CD4-positive, alpha-beta T cell treated with Interleukin-6 for 4 hours (primary cell): ENCODE measurements at places on chromosomes 5 and 9.

GRCh38 chr9:32722704-32723103, 60.6 kb upstream of the TMEM215 start:
- DNase-seq: no peak

DNA sequence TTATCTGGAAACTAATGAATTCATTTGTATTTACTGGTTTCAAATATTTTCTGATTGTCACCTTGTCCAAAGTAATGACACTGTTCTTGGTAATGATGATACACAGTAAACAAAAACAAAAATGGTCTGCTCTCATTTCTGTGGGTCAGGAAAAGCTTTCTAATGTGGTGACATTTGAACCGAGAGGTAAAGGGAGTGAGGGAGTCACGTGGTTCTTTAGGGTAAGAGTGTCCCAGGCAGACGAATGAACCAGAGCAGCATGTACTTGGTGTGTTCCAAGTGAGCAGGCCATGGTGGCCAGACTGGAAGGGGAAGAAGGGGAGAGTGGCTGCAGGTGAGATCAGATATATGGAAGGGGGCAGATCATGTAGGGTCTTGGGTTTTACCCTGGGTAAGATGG, 247.0 kb upstream of the SLC30A5 start:
- DNase-seq: no peak

GRCh38 chr5:120207129-120207528, 257.0 kb upstream of the PRR16 start:
- no peak for DNase-seq

DNA sequence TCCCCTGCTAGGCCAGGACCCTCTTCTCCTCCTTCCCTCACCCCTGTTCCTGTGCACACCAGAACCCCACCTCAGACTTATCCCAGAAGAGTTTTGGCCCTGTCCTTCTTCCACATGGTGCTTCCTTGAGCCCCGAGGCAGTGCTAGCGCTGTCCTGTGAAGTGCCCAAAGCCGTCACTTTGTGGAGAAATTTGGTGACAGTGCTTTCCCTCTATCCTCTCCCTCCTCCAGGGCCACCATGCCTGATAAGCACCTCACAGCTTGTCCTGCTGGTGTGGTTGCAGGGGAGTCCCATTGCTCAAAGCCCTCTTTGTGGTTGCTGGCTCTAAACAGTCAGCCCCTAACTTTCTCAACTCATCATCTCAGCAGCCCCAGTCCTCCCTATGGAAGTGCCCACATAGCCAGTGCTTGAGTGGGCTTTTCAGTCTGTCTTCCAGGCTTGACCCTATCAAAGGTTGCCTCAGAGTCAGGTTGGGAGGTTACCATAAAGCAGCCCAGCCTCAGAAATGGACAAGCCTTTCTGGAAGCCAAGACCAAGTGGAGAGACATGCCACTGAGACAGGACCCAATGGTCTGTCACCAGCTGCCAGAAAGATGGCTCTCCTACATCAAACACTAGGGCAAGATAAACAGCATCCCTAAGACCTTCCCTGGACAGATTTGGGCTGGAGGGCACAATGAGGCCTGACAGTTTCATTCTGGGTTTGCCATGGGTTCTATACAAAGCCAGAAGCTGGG, 18.0 kb downstream of the IGIP start:
- no peak for DNase-seq

GRCh38 chr5:37882636-37883035, 42.8 kb upstream of the GDNF start:
- DNase-seq: no peak

GRCh38 chr9:64128572-64128971, 1156.4 kb downstream of the FOXD4L5 start:
- DNase-seq: no peak

DNA sequence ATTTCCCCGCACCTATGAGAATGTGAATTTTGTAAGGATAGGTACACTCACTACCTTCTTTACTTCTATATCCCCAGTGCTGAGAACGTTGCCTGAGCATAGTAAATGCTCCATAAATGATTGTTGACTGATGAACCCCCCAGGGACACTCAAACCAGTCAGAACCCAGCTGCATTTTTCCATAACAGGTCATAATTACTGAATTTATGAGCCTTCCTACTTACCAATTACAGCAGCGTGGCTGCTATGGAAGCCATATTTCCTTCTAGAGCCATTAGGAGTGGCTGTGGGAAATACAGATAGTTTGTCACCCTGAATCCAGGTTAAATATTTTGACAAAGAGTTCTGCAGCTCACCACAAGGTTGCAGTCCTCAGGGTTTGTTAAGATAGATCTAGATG, 135.0 kb downstream of the TAF11L14 start:
- DNase-seq: no peak

GRCh38 chr5:103910786-103911185, 348.2 kb upstream of the NUDT12 start:
- no peak for DNase-seq

DNA sequence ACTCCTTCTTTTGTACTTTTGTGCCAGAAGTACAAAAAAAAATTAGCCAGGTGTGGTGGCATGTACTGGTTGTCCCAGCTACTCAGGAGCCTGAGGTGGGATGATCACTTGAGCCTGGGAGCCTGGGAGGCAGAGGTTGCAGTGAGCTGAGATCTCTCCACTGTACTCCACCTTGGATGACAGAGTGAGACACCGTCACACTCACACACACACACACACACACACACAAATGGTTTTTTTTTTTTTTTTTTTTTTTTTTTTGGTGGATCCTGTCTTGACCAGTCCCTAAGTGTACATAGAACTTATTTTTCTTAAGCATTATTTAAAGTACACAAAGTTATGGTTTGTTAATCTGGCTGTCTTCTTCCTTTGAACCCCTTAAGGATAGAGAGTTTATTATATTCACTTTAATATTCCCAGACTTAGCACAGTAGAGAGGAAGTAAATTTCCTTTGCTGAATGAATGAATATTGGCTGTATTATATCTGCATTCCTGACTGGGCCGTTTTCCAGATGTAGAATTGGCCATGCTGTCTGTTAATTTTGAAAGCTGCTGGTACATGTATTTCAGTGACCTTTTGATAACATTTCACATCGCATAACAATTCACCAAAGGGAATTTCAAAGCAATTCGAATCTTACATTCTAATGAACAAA, 429.0 kb upstream of the ZNF608 start:
- DNase-seq: no peak

DNA sequence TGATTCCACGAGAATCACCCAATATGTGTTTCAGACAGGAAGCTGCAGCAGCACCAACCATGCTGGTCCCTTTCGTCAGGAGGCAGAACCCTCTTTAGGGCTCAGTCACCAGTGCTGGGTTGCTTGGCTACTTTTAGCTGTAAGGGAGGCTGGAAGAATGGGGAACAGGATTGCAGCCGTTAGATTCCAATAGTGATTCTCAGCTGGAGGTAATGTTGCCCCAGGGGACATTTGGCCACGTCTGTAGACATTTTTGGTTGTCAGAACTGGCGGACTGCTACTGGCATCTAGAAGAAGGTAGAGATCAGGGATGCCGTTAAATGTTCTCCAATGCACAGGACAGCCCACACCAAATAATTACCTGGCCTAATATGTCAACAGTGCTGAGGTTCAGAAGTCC, 81.8 kb downstream of the ANKRD33B start:
- no peak for DNase-seq

- DNase-seq: peak; percentile 14
These were observed 49.3 kb upstream of the ZNF366 start for GRCh38 chr5:72556351-72557166.

DNA sequence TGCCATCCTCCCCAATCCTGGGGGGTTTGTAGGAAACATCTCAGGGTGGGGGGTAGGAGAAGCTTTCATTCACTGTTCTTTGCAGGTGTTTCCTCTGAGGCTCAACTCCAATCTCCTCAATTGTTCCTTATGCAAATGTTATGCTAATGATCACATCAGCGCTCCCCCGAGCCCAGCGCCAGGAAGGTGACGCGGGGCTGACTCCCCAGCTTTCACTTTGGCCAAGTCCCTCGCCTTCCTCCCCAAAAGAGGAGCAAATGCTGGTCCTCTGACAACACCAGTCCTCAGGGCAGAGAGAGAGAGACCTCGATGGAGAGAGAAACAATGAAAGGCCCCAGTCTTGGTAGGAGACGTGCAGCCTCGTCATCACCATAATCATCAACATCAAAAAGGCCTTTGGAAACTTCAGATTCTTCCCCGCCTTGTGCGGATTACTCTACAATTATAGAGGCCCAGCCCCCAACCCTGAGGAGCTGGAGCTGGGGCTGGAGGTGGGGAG, 39.1 kb downstream of the PCDH1 start:
- no peak for DNase-seq

DNA sequence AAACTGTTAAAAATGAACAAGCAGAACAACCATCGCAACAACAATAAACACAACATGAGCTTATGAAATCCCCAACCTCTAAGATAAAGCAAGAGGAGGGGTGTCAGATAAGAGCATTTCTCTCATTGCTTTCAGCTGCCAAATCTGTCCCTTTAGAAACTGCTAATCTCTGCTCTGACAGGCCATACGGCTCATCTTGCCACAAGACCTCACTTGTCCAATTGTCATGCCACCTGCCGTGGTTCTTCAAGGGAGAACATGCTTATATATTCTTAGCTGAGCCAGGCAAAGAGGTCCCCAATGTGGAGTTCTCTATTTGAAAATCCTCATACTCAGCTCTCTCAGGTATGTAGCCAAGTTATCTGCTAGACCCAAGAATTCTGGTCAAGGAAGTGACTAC, 405.0 kb upstream of the TNC start:
- DNase-seq: no peak

DNA sequence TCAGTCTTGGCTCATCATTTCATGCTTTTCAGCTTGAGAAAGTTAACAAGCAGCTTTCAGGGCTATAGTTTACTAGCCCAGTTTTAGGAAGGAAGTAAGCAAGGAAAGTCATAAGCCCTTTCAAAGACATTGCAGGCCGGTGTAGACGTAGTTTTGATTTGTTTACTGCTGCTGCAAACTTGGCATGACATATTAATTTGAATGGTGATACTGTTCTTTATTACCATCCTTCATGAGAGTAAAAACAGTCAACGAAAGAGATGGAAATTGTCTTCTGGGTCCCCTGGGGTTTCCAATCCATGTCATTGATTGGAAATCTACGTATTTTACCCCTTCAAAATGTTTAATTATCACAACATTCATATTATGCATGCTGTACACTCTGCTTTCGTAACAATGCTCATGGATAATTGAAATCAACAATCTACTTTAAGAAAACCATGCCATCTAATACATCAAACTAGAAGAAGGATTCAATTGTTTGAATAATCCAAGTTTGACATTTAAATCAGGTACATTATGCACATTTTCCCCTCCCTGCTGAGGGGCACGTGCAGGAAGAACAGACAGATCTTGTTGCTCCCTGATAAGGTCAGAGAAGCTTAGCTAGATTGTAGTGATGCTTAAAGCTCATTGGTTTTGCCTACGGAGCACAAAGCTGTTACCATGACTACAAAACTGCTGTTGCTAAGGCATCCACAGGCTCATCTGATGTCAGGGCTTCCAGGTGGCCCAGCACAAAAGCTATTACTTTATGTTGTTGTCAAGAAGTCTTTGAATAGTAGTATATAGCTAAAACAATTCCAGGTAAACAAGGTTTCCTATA, 139.9 kb upstream of the PRLR start:
- no peak for DNase-seq

- DNase-seq: no peak
These were observed 62.8 kb upstream of the PPP1R26 start for GRCh38 chr9:135416664-135417290.

GRCh38 chr9:3887786-3888496, 362.1 kb upstream of the RFX3 start:
- DNase-seq: no peak

- DNase-seq: no peak
These were observed 1.0 kb upstream of the SLIT3 start for GRCh38 chr5:169301986-169302385.

DNA sequence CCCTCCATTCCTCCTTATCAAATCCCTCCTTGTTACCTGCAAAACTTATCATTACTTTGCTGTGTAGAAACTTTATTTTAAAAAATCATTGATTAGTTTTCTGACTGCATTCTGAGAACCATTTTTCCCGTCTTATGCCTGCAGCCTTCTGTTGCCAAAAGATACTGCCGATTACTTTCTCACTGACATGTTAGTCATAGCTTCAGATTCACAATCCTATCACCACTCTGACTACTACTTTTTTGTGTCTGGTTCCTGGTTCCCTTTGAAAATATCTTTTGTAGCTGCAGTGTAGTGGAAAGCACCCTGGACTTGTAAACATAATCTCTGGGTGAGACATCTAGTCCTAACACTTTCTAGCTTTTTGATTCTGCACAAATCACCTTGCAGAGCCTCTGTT, 71.7 kb downstream of the NR2F1 start:
- DNase-seq: no peak

- no peak for DNase-seq
These were observed 208.9 kb downstream of the VPS13A start for GRCh38 chr9:77386187-77386586.

GRCh38 chr9:7869340-7869739, 69.8 kb upstream of the DMAC1 start:
- DNase-seq: no peak

DNA sequence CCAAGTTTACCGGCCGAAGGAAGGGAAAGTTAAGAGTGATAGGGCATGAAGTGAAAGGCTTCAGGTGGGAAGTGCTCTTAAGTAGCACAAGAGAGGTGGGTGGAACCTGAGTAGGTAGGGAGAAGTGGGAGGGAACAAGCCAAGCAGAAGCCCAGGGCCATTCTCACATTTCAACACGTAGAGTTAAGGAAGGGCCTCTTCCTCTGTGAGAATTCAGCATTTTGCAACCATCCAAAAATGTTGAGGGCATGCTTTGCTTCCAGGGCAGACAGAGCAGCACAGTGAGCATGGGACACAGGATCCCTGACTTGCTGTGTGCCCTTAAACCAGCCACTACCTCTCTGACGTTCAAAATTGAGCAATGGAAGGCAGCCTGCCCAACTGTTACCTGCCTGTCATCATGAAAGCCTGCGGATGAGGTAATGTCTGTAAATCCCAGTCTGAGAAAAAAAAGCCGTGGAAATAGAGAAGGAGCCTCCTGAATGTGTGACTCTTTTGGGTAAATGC, 3.3 kb downstream of the CYFIP2 start:
- DNase-seq: peak; percentile 45

- no peak for DNase-seq
These were observed 86.5 kb downstream of the KLHL3 start for GRCh38 chr5:137649228-137649935.

GRCh38 chr5:33611877-33612276, 171.1 kb downstream of the TARS1 start:
- no peak for DNase-seq

GRCh38 chr9:94082956-94083355, 1.3 kb upstream of the PTPDC1 start:
- DNase-seq: no peak

DNA sequence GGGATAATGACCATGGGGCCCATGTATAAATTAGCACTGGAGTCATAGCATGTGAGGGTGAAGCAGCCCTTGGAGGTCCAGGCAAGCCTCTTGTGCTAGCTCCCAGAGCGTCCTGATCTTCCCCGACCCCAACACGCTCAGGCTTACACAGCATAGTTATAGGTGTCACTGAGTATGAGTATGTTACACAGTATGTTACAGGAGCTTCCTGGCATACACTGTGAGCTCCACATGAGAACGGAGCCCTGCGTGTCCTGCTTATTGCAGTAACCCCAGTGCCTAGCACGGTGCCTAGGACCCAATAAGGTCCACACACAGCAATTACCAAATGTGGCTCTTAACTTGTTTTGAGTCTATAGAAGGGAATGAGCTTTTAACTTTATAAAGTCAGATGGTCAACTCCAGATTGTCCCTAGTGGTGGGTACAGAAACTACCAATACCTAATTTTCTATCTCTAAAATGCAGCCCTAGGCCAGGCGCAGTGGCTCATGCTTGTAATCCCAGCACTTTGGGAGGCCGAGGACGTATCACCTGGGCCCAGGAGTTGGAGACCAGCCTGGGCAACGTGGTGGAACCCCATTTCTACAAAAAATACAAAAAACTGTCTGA, 64.1 kb downstream of the PLAC8L1 start:
- DNase-seq: no peak
